SK-N-DZ (cell line): ENCODE measurements at places on chromosomes 5 and 9.

- peak; percentile 86 for DNase-seq
Observed at GRCh38 chr5:124745928-124746915, at the start of gene ZNF608. Gene ZNF608, minus strand, starts transcription at chr5:124746639. Its CDS starts 1,650 bp downstream, at chr5:124744989.

GRCh38 chr5:60023255-60023654, 129.7 kb upstream of the PDE4D start:
- no peak for DNase-seq

DNA sequence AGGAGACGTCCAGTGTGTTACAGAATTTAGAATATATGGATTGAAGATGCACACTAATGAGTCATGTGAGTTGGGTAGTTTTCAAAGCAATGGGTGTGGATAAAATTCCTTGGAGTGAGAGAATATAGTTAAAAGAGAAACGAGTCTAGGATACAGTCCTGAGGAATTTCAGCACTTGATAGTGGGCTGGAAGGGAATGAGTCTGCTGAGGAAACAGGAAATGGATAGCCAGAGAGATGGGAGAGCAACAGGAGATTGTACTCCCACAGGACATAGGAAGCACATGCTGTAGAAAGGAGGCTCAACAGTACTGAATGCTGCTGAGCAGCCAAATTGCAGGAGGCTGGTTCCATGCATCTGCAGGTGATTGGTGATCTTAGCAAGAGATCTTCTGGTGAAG, 68.1 kb downstream of the FBN2 start:
- no peak for DNase-seq

GRCh38 chr9:89219637-89220036, 41.0 kb upstream of the SHC3 start:
- no peak for DNase-seq

DNA sequence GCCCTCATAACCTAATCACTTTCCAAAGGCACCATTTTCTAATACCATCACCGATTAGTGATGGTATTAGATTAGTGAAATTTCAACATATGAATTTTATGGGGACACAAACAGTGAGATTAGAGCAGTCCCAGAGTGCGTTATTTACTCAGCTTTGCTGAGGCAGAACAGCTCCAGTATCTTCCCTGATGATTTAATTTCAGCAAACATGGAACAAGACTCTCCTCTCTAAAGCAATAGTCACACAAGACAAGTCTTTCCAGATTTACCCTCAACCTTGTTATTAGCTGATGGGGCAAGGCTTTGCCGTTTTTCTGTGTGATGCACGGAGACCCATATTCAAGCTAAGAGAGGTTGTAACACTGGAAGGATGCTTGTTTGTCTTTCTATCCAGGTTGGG, 333.4 kb downstream of the FBXL7 start:
- no peak for DNase-seq

DNA sequence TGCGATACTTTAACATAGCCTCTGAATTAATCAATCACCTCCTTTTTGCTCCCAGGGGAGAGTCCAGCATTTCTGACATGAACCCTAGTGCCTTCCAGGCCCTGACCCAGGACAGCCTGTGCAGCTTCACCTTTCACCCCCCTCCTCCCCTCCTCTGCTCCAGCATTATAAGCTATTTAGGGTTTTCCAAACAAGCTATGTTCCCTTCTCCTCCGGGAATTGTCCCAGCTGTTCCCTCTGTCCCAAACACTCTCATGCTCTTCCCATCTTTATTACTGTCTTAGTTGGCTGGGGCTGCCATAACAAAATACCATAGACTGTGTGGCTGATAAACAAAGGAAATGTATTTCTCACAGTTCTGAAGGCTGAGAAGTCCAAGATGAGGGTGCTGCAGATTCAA, 161.5 kb downstream of the EBF1 start:
- DNase-seq: no peak
